Fibroblast of lung (primary cell): ENCODE measurements at places on chromosomes 4 and X. TPM values are rescaled to one million over a fixed set of nuclear protein-coding genes. Genes with fewer than 3 reads are reported as not detected.
A peak's percentile ranks its signal among the peaks of the same experiment; 100 is the strongest.

The HELQ gene
- total RNA-seq: 14.4 and 17.7 TPM in 2 replicates

The FANCB gene
- 6.4 and 7.3 TPM in 2 replicates for total RNA-seq

The STOX2 gene
- 0.66 and 0.77 TPM in 2 replicates for total RNA-seq

The MGAT4D gene
- total RNA-seq: not detected in 2 replicates

The TNIP3 gene
- 0.26 and 0.50 TPM in 2 replicates for total RNA-seq

The ARHGEF6 gene
- 20.5 and 30.1 TPM in 2 replicates for total RNA-seq

The TMEM156 gene
- 0.17 and 0.26 TPM in 2 replicates for total RNA-seq

The MTTP gene
- total RNA-seq: 0.26 and 0.83 TPM in 2 replicates

The MGARP gene
- 12.3 and 15.2 TPM in 2 replicates for total RNA-seq

GRCh38 chr4:70749313-70749712 lies 27.5 kb downstream of the RUFY3 start:
- DNase-seq: no peak

GRCh38 chrX:75746891-75747639 lies 38.0 kb downstream of the MAGEE2 start:
- DNase-seq: peak; percentile 17

DNA sequence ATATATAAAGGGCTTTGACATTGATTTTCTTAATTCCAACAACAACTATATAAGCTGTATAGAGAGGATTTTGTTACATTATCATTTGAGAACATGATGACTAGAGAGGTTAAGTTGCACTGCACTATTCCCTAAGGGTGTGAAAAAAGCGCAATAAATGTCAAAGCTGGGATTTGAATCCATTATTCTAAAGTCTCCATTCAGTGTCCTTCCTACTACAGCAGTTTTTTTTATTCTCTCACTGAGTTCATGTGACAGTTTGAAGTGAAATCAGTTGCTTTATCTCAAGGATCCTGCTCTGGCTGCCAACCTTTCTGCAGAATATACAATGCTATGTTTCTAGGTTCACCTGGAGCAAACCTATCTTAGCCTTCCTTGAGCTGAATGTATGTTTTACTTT lies 177.5 kb downstream of the ANKRD50 start:
- no peak for DNase-seq

DNA sequence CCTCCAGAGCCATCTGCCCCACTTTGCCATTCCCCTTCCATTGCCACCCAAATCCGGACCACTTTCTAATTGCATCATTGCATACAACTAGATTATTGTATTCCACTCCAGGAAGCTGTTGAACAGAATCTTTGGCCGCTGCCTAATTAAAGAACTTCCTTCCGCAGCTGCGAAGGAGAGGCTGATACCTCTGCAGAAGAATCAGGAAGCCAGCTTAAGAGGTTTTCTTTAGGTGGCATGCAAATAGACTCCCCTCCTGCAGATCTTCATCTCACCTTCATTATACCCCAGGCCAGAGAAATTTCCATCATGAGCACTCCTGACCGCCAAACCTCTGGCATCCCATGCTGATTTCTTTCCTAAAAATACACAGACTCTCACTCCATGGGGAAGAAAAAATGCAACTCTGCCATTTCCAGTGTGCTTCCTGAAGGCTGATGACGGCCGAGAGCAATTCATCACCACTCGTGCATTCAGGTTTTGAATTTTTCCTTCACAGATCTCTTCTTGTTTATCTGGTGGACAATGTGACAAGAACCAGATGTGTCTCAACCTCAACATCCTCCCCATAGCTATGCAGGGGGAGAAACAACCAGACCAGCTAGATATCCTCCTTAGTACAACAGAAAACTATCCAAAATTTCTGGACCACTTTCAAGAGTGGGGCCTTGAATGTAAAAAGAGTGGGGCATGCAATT lies 31.2 kb downstream of the LGI2 start:
- DNase-seq: no peak

GRCh38 chr4:159145318-159145991 lies 42.6 kb downstream of the RAPGEF2 start:
- no peak for DNase-seq

DNA sequence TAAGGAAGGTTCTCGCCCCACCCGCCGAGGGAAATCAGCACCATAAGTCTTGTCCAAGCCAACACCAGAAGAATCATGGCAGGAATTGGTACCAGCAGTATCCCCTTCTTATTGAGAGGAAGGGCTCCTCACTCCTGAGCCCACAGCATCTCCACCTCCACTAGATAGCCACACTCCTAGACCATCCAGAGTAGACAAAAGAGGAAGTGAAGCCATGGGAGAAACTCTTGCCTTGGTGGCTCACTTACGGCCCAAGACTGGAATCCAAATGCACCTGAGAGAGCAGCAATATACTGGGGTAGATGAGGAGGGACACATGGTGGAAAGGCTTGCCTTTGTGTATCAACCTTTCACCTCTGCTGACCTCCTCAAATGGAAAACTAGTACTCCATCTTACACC lies 255.3 kb upstream of the PRKX start:
- DNase-seq: no peak

DNA sequence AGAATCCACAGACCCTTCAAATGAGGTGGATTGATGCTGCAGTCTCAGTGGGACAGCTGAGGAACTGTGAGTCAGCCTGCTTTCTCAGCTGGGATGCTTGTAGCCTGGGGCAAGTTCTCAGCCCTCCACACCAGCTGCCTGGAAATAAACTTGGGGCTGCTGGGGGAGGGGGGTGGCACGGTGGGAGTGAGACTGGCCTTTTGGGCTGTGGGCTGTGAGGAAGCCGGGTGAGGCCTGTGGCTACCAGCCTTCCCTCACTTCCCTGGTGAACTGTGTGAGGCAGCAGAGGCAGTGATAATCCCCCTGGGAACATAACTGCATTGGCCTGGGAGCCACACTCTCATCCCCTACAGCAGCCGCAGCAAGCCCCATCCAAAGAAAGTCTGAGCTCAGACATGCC lies 114.5 kb upstream of the GUCY1A1 start:
- no peak for DNase-seq

DNA sequence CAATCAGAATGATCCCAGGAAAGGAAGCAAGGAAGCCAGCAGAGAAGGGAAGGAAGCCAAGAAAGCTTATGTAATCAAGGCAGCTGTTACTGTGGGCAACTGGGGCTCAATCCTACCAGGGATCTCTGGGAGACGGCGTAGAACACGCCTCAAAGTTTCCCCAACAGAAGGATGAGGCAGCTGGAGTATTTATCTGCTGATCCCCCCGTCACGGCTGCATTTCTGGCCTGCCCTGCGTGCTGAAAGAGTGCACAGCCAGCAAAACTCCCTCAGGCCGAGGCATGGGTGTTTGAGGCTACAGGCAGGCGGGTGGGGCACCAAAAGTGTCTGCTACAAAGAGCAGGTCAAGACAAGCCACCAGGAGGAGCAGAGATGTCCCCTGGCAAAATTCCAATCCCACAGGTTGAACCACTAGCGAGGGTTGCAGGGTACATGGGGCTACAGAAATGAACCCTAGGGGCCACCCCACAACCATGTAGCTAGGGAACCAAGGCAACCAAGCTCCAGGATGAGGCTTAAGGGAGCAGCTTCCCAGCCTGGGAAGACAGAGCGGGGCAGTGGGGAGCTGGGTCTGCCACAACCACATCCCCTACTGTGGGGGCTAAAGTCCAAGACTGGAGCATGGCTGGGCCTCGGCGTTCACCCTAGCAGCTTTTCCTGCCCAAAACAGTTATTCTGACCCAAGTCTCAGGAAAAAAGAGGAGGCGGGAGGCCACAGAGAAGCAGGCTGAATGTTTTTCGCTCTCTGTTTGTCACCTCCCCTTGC lies 113.4 kb downstream of the BCOR start:
- peak; percentile 57 for DNase-seq

GRCh38 chrX:41718481-41719235 lies 5.3 kb upstream of the GPR82 start:
- DNase-seq: no peak

- peak; percentile 57 for DNase-seq
Observed at GRCh38 chr4:118033148-118034052, 886 bp upstream of the NDST3 start.

DNA sequence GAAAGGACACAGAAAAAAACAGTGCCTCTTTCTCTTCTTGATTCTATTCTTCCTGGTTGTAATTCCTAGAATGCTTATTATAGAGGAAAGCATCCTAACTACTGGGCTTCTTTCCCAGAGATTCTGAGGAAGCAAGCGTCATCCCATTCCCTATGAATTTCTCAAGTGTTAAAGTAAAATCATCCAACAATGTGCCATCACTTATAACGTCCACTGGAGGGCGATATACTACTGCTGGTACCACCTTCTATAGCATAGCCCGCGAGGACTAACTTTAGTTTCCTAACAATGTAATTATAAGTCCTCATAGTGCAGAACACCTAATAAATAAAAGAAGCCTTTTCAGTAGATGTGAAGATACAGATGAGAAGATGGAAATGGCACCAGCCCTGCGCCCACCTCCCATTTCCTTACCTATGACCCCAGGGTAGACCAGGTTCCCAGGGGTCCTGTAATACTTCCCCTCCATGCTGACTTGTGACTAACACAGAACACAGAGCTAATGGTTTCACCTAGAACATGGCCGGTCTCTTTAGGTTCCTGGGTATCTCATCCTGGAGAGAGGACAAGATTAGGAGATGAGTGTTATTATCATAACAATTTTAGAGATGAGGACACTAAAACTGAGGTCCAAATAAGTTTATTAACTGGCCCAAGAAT lies 4.2 kb downstream of the CENPVL3 start:
- DNase-seq: peak; percentile 48
